Left lung (tissue), 14 donors: ENCODE measurements at places on chromosomes 12 and 14. TPM values are rescaled to one million over a fixed set of nuclear protein-coding genes. Genes with fewer than 3 reads are reported as not detected.

TMTC2 gene
- 39.6 TPM for polyA plus RNA-seq

CISTR gene
- not detected for polyA plus RNA-seq

RAP1B gene
- polyA plus RNA-seq, result 211 TPM

PLEKHH1 gene
- 15.5 TPM for polyA plus RNA-seq

WNK1 gene
- 109 TPM for polyA plus RNA-seq

TDRD9 gene
- 2.9 TPM for polyA plus RNA-seq

TMEM30B gene
- 18.0 TPM for polyA plus RNA-seq

IGF1 gene
- polyA plus RNA-seq, result 24.2 TPM

LRRC10 gene
- not detected for polyA plus RNA-seq

PRIMA1 gene
- polyA plus RNA-seq, result 0.95 TPM

KLRC1 gene
- 1.1 TPM for polyA plus RNA-seq

FAM181A gene
- 0.47 TPM for polyA plus RNA-seq

BCL2L14 gene
- polyA plus RNA-seq, result 0.43 TPM

BLOC1S1 gene
- polyA plus RNA-seq, result 80.7 TPM

EML5 gene
- 2.0 TPM for polyA plus RNA-seq

ZDHHC22 gene
- polyA plus RNA-seq, result not detected

GPRC5A gene
- 9.6 TPM for polyA plus RNA-seq

ALKBH1 gene
- polyA plus RNA-seq, result 14.6 TPM

SMCO3 gene
- polyA plus RNA-seq, result 0.28 TPM

ZNF891 gene
- polyA plus RNA-seq, result 7.5 TPM

TRPV4 gene
- 3.3 TPM for polyA plus RNA-seq
